Activated CD4-positive, CD25-positive, alpha-beta regulatory T cell treated with anti-CD3 and anti-CD28 coated beads, Interleukin-2, amount 50 U/mL, for 72 hours (primary cell): ENCODE measurements at places on chromosomes 7 and 10.

GRCh38 chr10:391305-391704, 256.1 kb downstream of the ZMYND11 start:
- DNase-seq: no peak

DNA sequence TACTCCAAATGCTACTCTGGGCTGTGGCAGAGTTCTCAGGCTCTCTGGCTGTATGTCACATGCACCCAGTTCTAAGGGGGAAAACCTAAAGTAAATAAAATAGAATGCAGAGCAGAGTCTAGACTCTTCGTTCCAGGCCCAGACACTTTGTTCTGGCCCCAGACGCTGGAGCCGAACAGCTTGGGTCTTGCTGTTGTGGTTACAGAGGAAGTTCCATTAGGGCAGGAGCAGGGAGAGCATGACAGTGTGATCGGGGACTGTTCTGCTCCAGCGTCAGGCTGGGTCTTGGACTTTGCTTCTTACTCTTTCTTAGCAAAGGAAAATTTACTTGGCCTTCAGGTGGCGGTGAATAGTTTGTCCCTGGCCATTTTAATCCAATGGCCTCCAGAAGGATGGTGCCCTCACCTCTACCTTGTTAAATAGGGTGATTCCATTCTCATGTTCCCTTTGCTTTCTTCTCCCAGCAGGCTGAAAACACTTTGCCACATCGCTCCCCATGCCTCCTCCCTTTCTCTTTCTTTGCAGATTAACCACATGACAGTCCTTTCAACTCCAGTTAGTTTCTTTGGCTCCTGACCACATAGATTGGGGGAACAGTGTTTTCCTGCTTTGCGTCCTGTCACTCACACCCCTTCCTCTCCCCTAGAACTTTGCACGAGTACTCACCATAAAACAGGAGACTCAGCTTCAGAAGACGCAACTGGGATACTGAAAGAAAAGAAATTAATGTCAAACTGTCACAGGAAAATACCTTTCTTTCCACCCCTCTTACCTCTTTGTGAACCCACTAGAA, 730.8 kb downstream of the SUGCT start:
- no peak for DNase-seq

DNA sequence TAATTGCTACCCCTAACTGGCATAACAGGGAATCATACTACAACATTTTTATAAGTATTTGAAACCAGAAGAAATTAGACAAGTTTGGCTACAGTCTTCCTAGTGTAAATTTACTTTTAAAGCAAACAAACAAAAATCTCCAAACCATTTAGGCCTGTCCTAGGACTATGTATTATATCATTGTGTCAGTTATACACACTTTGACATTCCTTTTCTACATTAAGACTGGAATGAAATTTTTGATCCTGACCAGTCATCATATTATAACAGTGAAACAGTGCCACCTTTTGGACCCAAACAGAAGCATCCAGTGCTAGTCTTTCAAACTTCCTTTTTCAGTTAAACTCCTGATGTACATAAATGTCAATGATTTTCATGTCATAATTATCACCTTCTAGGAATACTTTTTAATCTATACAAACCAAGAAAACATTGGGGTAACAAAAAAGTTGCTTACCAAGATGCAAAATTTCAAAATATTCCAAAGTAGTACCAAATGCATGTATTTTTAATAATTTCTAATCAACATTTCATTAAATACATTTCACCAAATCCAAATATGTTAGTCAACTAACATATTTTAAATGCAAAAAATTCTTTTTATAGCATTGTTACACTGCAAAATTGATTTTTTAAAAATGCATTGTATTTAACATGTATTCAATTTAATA, 75.7 kb downstream of the IMMP2L start:
- no peak for DNase-seq

DNA sequence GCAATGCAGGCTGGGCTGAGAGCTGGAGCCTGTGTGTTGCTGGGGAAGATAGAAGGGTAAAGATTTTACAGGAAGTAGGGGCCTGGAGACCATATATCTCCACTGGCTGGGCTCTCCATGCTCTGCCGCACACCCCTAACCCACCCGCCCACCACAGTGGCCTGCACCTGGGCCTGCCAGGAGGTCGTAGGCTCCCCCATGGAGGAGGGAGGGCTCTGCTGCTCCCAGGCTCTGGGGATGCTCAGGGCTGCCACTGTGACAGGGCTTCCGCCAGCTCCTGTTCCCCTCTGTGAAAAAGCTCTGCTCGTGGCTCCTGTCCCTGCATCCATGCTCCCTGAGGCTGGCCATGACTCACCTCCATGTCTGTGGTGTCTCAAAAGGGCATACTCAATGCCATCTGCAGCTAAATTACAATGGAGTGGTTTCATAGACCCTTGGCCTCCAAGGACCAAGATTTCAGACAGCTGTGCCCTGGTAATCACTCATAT, 106.0 kb downstream of the CXCL12 start:
- DNase-seq: no peak

DNA sequence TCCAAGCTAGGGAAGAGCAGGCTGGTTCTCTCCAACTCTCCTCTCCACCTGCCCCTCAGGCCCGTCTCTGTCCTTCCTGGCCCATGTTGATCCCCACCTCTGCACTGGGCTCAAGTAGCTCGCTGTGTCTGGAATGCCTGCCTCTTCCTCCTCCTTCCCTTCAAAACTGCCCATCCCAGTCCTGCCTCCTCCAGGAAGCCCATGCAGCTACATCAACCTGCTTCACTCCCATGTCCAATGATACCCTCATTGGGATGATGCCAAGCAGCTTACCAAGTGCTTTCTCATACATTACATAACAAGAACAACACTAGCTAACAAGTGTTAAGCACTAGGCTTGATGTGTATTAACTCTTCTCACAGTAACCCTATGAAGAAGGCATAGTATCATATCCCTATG, 8.2 kb downstream of the ASB10 start:
- no peak for DNase-seq

DNA sequence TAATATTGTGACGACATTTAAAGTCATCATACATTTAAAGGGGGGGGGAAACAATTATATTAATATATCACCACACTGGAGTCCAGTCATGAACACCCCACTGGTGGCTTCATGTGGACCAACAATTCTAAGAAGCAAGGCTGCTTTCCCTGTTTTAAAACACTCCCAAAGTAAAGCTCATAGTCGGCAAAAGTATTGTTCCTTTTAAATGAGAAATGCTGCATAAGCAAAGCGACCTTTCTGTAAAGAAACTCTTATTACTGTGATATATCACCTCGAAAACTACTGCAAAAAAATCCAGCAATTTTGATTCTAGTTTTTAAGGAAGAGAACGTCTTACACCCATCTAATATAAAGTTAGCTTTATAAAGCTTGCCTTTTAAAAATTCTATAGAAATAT, 112.8 kb downstream of the DOCK4 start:
- DNase-seq: no peak
